ENCODE measurements at places on chromosomes 12 and 14.

DNA sequence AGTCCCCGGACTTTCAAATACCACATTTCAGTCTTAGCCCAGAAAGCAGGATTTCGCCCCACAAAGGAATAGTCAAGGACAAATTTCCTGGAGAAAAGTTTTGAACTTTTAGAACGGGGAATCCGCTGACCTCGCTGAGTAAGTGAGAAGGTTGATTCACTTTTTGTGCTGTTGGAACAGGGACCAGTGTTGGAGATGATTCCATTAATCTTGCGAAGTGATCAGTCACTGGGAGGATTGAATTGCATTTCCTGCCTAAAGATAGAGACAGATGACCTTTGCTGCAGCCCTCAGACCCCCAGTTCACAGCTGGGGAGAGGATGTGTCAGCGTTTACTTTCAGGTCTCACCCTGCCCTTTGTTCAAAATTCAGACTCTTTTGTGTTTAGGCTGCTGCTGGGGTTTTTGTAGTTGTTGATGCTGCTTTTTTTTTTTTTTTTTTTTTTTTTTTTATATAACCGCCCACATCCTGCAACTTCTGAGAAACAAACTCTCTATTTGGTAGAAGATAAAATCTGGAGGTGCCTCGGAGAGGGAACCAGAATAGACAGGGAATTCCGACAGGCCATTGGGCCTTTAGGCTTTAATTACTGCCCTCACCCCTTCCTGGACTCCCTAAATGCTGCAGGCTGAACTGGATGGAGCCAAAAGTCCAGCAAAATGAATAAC, 9.8 kb upstream of the KDM2B start:
- peak; percentile 34 for DNase-seq
- no peaks in the 10 kb centered on the region for H3K27me3 ChIP-seq
- H3K4me3 ChIP-seq, result no peak overlapping the region
- no peak overlapping the region for H3K27ac ChIP-seq
- H3K36me3 ChIP-seq, result no peaks in the 10 kb centered on the region

DNA sequence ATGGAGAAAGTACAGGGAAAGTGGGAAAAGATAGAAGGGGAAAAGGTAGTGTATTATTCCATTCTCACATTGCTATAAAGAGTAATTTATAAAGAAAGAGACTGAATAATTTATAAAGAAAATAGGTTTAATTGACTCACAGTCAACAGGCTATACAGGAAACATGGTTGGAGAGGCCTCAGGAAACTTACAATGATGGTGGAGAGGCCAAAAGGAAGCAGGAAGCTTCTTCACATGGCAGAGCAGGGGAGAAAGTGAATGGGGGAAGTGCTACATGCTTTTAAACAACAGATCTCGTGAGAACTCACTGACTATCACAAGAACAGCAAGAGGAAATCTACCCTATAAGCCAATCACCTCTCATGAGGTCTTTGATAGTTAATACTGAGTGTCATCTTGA, 725.0 kb upstream of the FLRT2 start:
- H3K36me3 ChIP-seq, result no peaks in the 10 kb centered on the region
- 0 out of 2 replicates have a peak, but pooled peaks cover 3% of the 10 kb centered on the region for H3K27me3 ChIP-seq
- peak; percentile 16 for DNase-seq
- no peak overlapping the region for H3K27ac ChIP-seq
- no peak overlapping the region for H3K4me3 ChIP-seq

- H3K27me3 ChIP-seq, result no peaks in the 10 kb centered on the region
- no peak for DNase-seq
- H3K4me3 ChIP-seq, result no peak overlapping the region
- no peaks in the 10 kb centered on the region for H3K4me1 ChIP-seq
- no peak overlapping the region for H3K27ac ChIP-seq
These were observed 102.0 kb downstream of the MGST1 start for GRCh38 chr12:16449459-16449858.

- DNase-seq, result no peak
- H3K27ac ChIP-seq, result no peak overlapping the region
- no peak overlapping the region for H3K4me3 ChIP-seq
- H3K27me3 ChIP-seq, result no peaks in the 10 kb centered on the region
- H3K36me3 ChIP-seq, result no peaks in the 10 kb centered on the region
These were observed 2.9 kb upstream of the MYH7 start for GRCh38 chr14:23438101-23438971.
